ENCODE measurements at places on chromosomes 7 and 10. TPM values are rescaled to one million over a fixed set of nuclear protein-coding genes. Genes with fewer than 3 reads are reported as not detected.

The ZNF212 gene
- total RNA-seq: 13.7 TPM

DNA sequence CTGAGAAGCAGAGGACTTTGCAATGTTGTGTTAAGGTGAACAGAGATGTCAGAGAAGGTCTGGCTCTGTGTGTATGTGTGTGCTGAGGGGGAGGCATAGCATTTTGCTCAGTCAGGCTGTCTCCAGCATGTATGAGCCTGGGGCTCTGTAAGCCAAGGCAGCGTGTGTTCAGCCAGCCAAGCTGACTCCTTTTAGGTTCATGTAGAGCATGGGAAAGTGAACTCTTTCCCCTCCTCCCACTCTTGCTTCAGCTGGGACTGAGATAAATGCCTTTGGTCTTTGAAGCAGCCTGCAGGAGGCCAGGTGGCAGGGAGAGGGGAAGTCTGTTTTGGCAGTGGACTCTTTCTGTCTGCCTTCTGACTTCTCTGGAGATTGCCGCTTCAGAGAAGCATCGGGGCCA, 3.8 kb downstream of the SFXN2 start:
- DNase-seq: peak; percentile 63

DNA sequence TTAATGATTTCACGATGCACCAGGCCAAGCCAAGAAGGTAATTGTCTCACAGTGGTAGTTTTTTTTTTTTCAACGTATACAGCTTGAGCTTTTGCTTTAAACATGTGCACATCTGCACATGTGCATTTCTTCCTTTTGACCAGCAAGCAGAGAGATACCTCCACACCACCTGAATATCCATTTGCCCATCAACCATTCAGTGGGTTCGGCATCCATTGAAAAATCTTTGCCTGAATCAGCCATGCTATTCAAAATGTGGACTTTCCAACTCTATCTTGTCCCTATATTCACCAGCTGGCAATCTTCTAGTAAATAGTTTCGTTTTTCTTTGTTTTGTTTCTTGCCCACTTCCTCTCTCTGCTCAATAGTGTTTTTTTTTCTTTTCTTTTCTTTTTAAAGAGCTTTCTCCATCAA, 7.7 kb upstream of the TRA2A start:
- DNase-seq: no peak

- DNase-seq: peak; percentile 49
Measured at GRCh38 chr7:46811529-46811928, 770.4 kb downstream of the TNS3 start.

GRCh38 chr10:72107325-72108003, 19.1 kb upstream of the SPOCK2 start:
- DNase-seq: no peak

- DNase-seq: no peak
Measured at GRCh38 chr7:34309116-34309515, 348.9 kb upstream of the NPSR1 start.

- DNase-seq: no peak
Measured at GRCh38 chr7:50775231-50775630, 7.5 kb downstream of the GRB10 start.

GRCh38 chr7:114711241-114711640, 210.7 kb upstream of the MDFIC start:
- no peak for DNase-seq

DNA sequence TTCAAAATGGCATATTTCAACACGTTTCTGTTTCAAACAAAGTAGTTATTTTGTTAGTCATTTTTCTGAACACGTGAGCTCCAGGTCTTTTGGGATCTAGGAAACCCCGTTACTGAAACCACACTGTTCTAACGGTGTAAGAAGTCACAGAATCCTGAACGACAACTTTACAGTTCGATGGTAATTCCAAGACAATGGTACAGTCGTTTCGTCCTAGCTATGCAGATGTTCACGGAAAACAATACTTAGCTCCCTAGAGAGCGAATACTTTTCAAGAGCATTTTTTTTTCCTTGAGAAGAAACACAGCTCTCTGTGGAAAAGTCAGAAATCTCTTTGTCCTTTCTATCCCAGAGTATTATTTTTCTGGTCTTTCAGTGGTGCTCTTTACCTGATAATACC, 254.1 kb downstream of the ADARB2 start:
- no peak for DNase-seq

The PHKG1 gene
- 1.1 TPM for total RNA-seq

The UNCX gene
- not detected for total RNA-seq

The SH2D4B gene
- total RNA-seq: not detected

DNA sequence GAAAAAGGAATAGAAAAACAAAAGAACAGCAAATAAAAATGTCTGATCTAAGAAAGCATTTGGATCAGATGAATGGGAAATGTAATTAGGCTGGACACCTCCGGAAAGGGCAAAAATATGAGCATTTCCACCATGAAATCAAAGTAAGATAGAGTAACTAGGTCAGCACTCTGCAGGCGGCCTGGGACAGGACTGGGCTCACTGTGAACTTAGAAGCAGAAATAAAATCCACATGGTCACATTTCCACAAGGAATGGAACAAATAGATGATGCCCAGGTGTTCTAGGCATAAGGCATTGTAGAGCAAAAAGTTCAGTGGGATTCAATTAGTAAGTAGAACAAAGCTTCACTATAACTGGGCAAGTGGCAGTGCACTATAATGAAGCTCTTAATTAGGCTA, 209.9 kb upstream of the ETV1 start:
- no peak for DNase-seq

- DNase-seq: no peak
Measured at GRCh38 chr7:26213807-26214515, 12.4 kb downstream of the CBX3 start.

DNA sequence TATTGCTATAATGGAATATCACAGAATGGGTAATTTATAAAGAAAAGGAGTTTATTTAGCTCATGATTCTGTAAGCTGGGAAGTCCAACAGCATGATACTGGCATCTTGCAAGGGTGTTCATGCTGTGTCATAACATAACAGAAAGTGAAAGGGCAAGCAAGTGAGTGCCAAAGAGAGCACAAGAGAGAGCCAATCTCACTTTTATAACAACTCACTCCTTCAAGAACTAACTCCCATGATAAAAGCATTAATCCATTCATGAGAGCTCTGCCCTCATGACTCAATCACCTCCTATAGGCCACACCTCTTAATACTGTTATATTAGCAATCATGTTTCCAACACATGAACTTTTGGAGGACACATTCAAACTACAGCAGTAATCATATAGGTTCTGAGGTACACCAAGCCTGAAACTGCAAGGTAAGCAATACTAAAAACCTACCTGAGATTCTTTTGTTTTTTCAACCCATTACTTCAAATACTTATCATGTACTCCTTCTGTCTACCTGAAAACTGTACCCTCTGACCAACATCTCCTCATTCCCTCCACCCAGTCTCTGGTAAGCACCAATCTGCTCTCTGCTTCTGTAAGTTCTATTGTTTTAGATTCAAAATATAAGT, 219.7 kb downstream of the MTERF1 start:
- no peak for DNase-seq

The SEMA3D gene
- total RNA-seq: 0.95 TPM

The CPN1 gene
- not detected for total RNA-seq

All from ovary (tissue), 10 donors.